ENCODE measurements at places on chromosomes 16 and 17.

GRCh38 chr17:1767358-1767757 lies 5.5 kb downstream of the SERPINF1 start:
- no peak for DNase-seq

DNA sequence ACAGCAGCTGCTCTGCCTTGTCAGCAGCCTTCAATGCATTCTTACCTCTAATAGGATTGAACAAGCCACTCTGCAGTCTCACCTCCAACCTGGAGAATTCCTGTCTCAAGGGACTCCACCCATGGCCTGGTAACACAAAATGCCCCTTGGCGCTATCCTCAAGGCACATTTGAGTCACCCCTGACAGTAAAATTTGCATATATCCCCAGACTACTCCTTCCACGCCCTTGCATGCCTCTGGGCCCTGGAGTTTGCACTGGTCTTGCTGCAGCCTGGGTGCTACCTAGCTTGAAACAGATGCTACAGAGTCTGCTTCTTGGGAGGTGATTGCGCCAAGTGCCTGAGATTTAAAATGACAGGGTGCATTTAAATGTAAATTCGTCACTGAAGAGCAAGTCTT lies 391.4 kb upstream of the MAF start:
- DNase-seq: no peak

- DNase-seq: no peak
These were observed 12.9 kb downstream of the CMIP start for GRCh38 chr16:81457326-81458133.

- no peak for DNase-seq
These were observed 355.4 kb upstream of the RBFOX1 start for GRCh38 chr16:6977291-6977690.

DNA sequence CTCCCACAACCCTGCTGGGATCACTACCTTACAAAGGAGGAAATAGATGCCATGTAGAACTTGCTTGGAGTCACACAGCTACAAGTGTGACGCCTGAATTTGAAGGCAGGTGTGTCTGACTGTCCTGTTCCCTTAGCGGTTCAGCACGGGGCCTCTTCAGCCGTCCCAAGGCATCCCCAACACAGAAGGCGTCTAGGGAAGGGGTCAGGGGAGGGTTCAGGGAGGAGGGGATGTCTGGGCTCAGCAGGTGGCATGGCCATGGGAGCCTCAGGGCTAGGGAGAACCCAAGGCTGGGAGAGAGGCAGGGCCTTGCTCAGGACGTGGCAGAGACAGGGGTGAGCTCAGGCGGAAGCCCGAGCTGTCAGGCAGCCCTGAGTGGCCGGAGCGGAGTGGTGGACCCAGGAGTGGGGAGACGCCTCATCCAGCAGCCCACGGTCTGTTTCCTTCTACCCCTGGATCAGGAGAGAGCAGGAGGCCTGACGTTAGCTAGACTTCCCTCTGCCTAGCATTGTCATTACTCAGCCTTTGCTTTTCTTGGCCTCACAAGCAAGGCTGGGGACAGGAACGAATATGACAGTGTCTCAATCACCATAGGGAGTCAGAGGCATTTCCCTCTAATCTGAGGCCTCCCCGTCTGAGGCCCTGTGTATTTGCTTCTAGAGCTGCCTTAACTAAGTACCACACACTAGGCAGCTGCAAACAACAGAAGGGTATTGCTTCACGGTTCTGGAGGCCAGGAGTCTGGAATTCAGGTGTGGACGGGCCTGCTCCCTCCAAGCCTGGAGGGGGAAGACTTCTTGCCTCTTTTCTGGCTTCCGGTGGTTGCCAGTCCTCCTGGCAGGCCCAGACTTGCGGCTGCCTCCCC lies 31.3 kb upstream of the ANKRD40CL start:
- no peak for DNase-seq

Data from left hindlimb (tissue), 1 donor.